ENCODE measurements at places on chromosomes 12 and 14.

DNA sequence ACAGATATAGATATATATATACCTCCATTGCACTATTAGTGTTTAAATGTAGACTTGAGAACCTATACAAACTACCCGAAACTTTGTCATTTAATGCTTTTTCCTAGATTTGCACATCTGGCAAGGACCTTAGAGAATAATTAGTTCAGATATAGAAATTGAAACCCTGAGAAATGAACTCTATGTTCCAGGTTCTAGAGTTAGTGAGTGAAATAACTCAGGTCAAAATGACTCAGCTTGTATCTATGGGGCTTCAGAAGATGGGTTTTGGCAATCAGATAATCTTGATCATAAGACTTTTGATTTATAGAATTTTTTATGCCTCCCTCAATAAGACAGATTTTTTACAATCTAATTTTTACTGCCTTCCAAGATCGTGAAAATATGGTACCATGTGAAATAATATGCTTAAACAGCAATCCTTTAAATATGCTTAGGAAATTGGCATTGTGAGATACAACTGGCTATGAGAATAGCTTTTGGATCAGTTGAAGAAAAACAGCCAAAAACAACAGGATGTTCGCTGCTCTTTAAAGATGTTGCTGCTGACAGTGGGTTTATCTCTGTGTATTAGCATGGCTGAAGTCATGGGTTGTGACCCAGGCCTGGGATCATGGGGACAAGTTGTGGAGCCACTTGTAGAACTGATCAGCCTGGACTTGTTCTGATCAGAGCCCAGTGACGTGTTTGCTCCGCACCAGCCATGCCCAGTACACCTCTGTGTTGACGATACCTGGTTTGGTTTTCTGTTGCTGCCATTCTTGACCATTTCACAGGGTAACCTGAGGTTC, 63.6 kb downstream of the TTLL5 start:
- peak; percentile 40 for DNase-seq

GRCh38 chr12:94802796-94803195, 152.4 kb upstream of the TMCC3 start:
- DNase-seq, result no peak

DNA sequence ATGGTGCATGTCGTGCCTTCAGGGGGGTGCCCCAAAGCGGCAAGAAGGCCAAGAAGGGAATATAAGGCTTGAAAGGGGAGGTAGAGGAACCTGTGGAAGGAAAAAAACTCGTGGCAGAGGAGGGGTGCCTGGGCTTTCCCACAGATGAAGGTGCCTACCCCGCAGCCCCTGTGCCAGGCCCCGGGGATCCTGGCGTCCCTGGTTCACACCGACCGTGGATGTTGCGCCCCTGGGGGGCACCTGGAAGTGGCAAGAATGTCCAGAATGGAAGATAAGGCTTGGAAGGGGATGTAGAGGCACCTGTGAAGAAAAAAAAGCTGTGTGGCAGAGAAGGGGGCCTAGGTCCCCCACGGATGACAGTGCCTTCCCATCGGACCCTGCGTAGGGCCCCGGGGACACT, 282.2 kb downstream of the ALG10 start:
- DNase-seq, result no peak

DNA sequence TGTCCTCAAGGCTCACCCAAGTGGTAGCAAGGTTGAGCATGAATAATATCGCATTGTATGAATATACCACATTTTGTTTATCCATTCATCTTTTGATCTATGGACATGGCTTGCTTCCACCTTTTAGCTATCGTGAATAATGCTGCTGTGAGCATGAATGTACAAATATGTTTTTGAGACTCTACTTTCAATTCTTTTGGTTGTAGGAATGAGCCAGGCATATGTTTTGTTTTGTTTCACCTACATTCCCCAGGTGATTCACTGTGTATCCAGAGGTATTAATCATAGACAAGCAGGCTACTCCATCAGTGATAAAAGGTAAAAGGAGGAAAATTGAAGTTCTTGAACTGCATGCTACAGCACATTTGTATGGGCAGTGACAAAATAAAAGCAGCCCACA, 35.8 kb downstream of the CDKL1 start:
- no peak for DNase-seq

DNA sequence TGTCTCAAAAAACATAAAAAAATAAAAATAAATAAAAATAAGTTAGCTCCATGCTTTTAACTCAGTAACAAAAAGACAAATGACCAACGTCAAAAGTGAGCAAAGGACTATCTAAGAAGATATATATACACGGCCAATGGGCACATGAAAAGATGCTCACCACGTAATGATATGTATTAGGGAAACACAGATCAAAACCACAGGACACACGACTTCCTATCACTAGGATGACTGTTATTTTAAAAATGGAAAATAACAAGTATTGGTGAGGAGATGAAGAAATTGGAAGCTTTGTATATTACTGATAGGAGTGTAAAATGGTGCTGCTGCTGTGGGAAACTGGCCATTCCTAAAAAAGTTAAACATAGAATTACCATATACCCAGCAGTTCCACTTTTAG, 20.2 kb upstream of the P2RX7 start:
- DNase-seq, result no peak

GRCh38 chr12:32843528-32844095, 53.0 kb downstream of the PKP2 start:
- no peak for DNase-seq

GRCh38 chr14:66015071-66015780, 470.9 kb upstream of the CCDC196 start:
- no peak for DNase-seq

DNA sequence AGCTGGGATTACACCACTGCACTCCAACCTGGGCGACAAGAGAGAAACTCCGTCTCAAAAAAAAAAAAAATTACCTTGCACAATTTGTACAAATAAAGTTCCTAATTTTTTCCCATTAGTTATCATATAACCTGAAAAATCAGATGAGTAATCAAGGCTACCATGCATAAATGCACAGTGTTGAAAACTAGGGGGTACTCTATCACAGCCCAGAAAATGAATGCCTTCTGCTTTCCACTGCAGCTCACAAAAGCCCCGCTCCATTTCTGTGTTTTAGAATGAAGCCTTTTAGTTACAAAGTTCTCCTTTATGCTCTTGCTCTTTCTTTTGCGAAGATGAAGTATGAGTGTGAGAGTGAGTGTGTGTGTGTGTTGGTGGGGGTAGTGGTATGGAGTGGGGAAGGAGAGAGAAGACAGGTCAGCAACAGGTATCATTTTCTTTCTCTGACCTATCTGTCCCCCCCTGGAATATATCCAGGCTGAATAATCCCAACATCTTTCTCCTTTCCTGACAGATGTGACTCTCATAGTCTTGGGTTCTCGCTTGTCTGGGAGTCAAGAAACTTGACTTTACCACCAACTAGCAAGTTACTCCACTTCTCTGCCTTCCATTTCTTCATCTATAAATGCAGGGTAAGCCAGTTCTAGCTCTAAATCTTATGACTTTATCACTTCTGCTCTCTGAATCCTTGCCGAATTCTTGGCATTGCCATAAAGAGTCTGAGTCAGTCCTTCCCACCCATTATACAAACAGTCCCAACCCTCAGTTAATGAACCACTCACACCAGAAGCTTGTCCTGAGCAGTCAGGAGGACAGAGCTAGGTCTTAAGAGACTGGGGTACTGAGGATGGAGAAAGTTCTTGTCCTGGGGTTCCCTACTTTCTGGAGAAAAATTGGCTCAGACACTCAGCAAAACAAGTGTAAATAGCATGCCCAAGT, 16.1 kb downstream of the BIN2 start:
- no peak for DNase-seq

DNA sequence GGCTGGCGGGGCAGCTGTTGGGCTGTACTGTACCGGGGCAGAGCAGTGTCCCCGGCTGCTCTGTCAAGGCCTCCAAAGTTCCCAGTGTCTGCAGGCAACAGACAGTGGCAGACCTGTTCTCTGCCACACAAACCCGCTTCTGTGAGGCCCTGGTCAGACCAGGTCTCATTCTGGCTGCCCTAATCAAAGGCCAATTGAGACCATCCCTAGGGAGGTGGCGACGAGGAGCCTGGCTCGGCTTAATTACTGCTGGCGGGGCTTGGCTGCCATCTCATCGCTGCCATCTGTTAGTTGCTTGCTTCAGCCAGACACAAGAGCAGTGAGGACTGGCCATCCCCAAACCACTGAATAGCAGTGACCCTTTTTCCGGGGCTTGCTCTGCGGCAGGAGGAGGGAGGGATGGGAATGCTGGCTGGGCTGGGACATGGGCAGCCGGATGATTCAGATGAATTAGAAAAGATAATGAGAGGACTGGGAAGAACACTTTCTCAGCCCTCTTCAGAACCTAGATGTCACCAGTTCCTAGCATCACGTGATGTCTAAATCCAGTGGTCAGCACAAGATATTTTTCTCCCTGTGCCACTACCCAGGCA, 24.5 kb downstream of the ERG28 start:
- DNase-seq, result no peak

GRCh38 chr12:32471591-32472001, 72.2 kb downstream of the FGD4 start:
- no peak for DNase-seq

DNA sequence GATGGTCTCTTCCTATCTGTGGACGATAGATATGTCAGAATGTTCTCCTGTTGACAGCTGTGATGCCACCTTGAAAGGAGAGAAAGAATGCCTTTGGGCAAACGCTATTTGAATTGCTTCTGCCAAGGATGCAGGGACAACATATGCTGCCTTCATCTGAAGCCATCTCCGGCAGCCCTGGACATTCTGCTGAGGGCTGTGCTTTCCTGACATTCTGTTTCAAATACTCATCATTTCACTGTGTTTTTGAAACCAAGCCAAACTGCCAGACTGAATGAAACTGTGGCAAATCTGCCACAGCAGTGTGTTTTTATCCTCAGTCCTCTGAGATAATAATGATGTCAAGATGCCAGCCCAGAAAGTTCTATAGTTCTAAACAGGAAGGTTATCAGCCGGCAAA, 85.8 kb upstream of the BCAT1 start:
- DNase-seq, result no peak

DNA sequence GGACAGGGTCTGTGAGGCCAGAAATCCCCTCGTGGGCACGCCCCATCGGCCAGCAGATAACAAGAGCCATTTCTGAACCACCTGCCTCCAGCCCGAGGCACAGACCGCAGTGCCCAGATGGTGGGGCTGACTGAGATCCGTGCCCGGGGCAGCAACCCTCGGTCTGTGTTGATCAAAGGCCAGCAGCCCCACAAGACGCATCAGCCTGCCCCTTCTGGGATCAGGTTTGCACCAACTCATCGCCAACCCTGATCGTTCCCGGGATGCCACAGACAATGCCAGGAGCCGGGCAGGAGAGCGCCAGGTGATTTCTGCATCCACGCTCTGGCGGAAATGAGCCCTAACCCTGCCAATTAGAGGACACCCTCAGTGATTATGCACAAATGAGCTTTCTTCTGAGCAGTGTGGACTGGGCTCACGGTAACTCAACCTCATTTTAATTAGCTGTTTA, 64.5 kb downstream of the TESC start:
- peak; percentile 18 for DNase-seq

DNA sequence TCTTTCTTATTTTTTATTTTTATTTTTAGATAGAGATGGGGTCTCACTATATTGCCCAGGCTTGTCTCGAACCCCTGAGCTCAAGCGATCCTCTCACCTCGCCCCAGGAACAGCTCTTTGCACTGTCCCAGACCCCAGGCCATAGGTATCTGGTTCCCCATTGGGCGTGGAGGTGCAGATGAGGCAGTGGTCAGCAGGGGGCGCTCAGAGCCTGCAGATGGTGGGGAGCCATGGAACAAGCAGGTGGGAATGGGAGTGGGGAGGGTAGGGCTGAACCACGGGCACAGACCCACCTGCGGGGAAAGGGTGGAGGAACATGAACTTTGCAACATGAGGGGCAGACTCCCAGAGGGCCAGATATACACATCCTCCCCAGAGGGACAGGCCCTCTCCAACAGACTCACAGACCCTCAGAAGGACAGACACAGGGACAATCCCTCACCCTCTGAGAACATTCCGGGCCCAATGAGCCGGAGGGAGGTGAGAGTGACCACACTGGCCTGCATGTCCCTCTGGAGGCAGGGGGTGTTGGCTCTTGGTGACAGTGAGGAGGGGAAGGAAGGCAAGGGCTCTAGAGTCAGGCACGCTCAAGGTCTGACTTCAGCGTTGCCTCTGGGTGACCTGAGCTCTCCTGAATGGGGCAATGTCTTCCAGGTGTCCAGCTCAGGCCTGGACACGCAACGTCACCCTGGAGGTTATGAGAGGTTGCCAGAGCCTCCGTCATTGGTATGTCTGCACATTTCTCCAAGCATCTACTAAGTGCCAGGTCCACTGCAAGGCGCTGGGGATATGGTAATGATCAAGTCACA, 34.9 kb downstream of the KRT80 start:
- DNase-seq, result peak; percentile 75

GRCh38 chr14:52835122-52835903, 43.9 kb upstream of the GNPNAT1 start:
- DNase-seq, result no peak

DNA sequence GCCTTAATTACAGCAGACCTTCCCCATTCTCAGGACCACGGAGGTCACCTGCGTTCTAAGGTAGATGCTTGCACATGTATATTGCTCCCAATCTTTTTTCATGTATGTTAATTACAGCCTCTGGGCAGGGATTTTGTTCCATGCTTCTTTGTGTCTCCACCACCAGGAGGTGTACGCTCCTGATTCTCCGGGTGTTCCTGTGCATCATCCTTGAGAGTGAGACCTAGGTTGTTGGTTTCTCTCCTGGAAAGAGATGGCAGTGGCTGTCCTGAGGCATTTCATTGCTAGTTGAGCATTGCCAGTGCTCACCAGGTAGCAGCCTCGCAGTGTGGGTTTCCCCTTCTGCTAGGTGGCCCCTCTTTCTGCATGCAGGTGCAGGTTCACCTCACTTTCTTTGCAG, 52.8 kb downstream of the KCNK13 start:
- DNase-seq, result no peak

DNA sequence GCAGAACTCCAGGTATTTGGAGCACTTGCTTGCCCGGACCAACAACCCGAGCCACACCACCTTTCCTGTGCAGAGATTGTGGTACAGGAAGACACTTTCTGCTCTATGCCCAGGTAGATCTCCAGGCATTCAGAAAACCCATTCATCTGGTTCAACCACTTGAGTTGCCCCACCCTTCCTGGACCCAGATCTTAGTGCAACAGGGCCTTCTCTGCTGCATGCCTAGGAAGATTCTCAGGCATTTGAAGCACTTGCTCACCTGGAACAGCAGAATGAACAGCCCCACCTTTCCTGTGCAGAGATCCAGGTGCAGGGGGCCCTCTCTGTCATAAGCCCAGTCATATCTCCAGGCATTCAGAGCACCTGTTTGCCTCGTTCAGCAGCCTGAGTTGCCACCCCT, 412.8 kb upstream of the MGAT4C start:
- DNase-seq, result no peak
